H9 (cell line): ENCODE measurements at places on chromosomes 2 and 18. TPM values are rescaled to one million over a fixed set of nuclear protein-coding genes. Genes with fewer than 3 reads are reported as not detected.

Gene IL37
- total RNA-seq, result 0.55 TPM in 1 of 2 replicates, not detected in the other

Gene KCNG3
- 16.5 and 17.0 TPM in 2 replicates for total RNA-seq

GRCh38 chr18:55166260-55166598 is 207.0 kb upstream of the CCDC68 start:
- no peaks in the 10 kb centered on the region for H3K27me3 ChIP-seq
- H3K4me1 ChIP-seq, result no peaks in the 10 kb centered on the region
- no peak overlapping the region for H3K27ac ChIP-seq
- no peak for DNase-seq
- H3K36me3 ChIP-seq, result no peaks in the 10 kb centered on the region; the same call in 1 of the 2 replicates

Gene TMEM163
- 0.39 and 0.66 TPM in 2 replicates for total RNA-seq

Gene IL1B
- not detected in 2 replicates for total RNA-seq

GRCh38 chr2:38146275-38146906 is 70.4 kb upstream of the CYP1B1 start:
- H3K36me3 ChIP-seq, result no peaks in the 10 kb centered on the region
- DNase-seq, result peak; percentile 50
- H3K27ac ChIP-seq, result no peak overlapping the region
- H3K27me3 ChIP-seq, result no peaks in the 10 kb centered on the region
- peaks cover 4% of the 10 kb centered on the region; the same call in 1 of the 2 replicates for H3K4me1 ChIP-seq
- no peak overlapping the region for H3K4me3 ChIP-seq

DNA sequence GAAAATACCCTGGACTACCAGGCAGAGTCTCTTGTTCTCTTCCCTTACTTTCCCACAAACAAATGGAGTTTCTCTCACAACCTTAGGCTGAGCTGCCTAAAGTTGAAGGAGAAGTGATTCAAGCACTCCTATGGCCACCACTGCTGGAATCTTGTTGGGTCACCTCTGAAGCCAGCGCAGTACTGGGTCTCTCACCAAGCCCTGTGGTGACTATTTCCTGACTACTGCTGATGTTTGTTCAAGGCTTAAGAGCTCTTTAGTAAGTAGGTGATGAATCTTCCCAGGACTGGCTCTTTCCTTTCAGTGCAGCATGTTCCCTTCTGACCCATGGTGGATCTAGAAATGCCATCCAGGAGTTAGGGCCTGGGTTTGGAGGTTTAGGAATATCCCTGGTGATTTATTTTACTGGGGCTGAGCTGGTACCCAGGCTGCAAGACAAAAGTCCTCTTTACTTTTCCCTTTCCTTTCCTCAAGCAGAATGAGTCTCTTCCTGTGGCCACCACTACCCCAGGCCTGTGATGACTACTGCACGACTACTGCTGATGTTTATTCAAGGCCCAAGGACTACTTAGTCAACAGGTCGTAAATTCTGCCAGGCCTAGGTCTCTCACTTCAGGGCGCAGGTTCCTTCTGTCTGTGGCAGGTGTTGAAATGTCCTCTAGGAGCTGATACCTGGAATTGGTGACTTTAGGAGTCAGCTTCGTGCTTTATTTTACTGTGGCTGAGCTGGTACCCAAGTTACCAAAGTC is 121.8 kb downstream of the SLC4A10 start:
- no peak overlapping the region for H3K27ac ChIP-seq
- DNase-seq, result no peak
- no peaks in the 10 kb centered on the region for H3K27me3 ChIP-seq
- H3K4me1 ChIP-seq, result no peaks in the 10 kb centered on the region
- no peak overlapping the region for H3K4me3 ChIP-seq

Gene C2orf42
- total RNA-seq, result 14.8 and 19.0 TPM in 2 replicates

Gene PROM2
- 3.1 and 4.0 TPM in 2 replicates for total RNA-seq

Gene SERPINB3
- total RNA-seq, result 1.7 TPM in 2 replicates

- peaks cover 30% of the 10 kb centered on the region for H3K36me3 ChIP-seq
- H3K4me1 ChIP-seq, result no peaks in the 10 kb centered on the region
- no peak overlapping the region for H3K4me3 ChIP-seq
Observed at GRCh38 chr2:31694444-31694843, 113.7 kb upstream of the SRD5A2 start.

DNA sequence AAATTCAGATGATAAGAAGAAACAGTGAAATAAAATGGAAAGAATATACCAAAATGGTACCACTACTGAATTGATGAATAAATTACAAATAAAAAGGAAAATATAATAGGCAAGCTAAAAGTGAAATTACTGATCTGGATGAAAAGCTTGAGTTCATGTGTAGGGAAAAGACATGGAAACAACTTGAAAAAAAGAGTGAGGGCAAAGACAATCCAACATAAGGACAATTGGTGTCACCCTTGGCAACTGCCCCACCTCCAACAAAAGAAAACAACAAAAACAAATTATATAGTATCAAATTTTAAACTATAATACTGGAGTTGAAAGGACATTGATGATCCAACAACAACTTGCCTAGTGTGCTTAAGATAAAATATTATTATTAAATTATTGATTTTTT is 37.6 kb downstream of the PPP1R1C start:
- no peak overlapping the region for H3K4me3 ChIP-seq
- no peak overlapping the region for H3K27ac ChIP-seq
- no peaks in the 10 kb centered on the region for H3K4me1 ChIP-seq
- no peak for DNase-seq
- no peaks in the 10 kb centered on the region for H3K27me3 ChIP-seq

- H3K36me3 ChIP-seq, result no peaks in the 10 kb centered on the region
- H3K27ac ChIP-seq, result no peak overlapping the region
- peaks cover 4% of the 10 kb centered on the region; the same call in 1 of the 2 replicates for H3K4me1 ChIP-seq
- DNase-seq, result no peak
- H3K4me3 ChIP-seq, result no peak overlapping the region
- no peaks in the 10 kb centered on the region for H3K27me3 ChIP-seq
Observed at GRCh38 chr2:136325844-136326331, 207.9 kb upstream of the CXCR4 start.

Gene FSIP2
- total RNA-seq, result 1.8 and 2.4 TPM in 2 replicates

Gene IL36B
- total RNA-seq, result not detected in 2 replicates

Gene DHX57
- total RNA-seq, result 27.5 and 32.0 TPM in 2 replicates

DNA sequence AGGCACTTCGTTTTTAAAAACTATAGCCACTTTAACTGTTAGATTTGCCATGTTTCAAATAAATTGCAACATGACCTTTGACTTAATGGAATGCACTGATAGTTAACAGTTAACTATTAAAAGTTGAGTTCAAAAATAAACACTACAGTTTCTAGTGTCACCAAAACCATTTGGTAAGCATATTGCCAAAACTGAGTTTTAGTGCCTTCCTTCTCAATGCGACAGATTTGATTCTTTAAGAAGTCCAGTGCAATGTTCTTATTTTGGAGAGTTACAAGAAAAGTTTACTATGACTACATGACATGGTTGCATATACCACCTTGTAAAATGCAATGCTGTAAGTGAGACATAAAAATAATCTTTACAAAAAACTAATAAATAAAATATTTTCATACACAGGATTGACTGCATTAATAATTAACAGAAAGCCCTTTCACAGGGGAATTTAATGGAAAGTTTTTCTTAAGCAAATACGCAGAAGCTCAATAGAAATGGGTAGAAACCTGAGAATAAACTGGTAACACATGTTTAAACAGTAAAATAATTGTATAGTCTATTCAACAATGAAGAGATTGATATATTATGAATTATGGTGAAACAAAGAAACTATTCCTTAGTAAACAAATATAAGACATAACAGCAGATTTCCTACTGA is 53.8 kb downstream of the GRB14 start:
- H3K27ac ChIP-seq, result no peak overlapping the region
- no peaks in the 10 kb centered on the region for H3K4me1 ChIP-seq
- H3K4me3 ChIP-seq, result no peak overlapping the region
- no peaks in the 10 kb centered on the region for H3K27me3 ChIP-seq
- DNase-seq, result no peak

DNA sequence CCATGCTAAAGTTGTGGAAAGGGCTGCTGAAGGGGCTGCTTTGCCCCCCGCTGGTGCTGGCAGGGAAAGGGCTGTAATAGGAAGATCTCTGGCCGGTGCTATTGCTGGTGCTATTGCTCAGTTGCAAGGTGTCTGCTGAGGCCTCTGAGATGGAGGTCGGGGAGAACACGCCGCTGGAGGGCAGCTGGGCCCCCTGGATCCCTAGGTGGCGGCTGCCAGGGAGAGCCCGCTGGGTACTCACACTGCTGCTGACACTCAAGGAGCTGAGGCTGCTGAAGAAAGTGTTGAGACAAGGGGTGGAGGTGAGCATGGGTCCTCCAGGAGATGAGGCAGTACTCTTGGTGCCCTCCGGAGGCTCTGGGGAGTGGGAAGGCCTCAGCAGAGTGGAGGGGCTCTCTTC is 4.2 kb downstream of the FOXI3 start:
- H3K4me3 ChIP-seq, result peak overlapping the region; percentile 21; the same call in 1 of the 2 replicates
- H3K4me1 ChIP-seq, result 0 out of 2 replicates have a peak, but pooled peaks cover 2% of the 10 kb centered on the region
- DNase-seq, result no peak

Gene DSG4
- not detected in 2 replicates for total RNA-seq

DNA sequence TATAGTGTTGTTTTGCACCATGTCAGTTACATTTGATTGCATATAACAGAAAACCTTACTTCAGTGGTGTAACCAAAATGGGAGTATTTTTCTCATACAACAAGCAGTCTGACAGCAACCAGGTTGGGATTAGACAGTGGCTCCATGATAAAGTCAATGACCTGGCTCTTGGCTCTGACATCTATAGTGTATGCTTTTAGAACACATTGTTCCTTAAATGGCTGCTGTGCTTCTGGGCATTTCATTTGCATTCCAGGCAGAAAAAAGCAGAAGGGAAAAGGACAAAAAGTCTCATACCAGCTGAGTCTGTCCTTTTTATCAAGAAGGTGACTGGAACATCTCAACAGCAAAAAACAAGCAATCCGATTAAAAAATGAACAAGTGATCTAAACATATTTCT is 10.2 kb downstream of the MERTK start:
- H3K4me1 ChIP-seq, result no peaks in the 10 kb centered on the region
- no peak overlapping the region for H3K4me3 ChIP-seq
- H3K27ac ChIP-seq, result no peak overlapping the region

DNA sequence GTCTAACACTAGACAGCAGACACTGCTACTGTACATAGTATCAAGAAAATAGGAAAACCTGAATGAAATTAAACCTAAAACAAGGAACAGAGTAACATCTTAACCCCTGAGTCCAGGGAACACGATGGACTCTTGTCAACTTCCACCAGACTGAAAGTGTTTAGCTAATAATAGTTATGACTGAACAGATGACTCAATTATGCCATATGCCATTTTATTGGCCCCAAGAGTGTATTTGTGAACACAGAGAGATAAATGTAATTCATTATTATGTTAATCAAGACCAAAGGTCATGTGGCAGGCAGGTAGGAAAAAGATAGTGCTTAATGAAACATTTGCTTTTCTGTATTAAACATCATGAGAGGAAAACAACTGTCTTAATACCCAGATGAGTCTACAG is 58.0 kb downstream of the NYAP2 start:
- no peaks in the 10 kb centered on the region for H3K27me3 ChIP-seq
- no peak overlapping the region for H3K4me3 ChIP-seq
- H3K4me1 ChIP-seq, result peaks cover 4% of the 10 kb centered on the region; the same call in 1 of the 2 replicates
- no peaks in the 10 kb centered on the region for H3K36me3 ChIP-seq
- no peak overlapping the region for H3K27ac ChIP-seq

Gene CPS1
- total RNA-seq, result 12.4 and 14.2 TPM in 2 replicates

DNA sequence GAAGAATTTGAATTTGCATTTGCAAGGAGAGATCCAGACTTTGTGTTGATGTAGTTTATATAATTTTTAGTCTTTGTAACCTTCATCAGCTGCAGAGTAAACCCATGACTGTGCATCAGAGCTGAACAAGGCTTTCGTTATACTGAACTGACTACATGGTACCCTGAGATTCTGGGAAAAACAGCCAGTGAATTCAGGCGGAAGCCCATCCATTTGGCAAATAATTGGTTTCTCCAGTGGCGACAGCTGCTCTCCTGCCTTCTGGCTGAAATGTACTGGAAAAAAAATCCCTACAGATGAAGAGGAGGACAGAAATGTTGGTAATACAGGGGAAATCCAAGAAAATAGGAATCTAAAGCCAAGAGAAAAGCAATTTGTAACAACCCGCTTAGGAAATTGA is 657.5 kb upstream of the CDH7 start:
- no peak overlapping the region for H3K4me3 ChIP-seq
- no peaks in the 10 kb centered on the region for H3K27me3 ChIP-seq
- no peaks in the 10 kb centered on the region for H3K36me3 ChIP-seq

- no peak overlapping the region for H3K4me3 ChIP-seq
- H3K27ac ChIP-seq, result no peak overlapping the region
- DNase-seq, result peak; percentile 62
- no peaks in the 10 kb centered on the region for H3K27me3 ChIP-seq
- H3K36me3 ChIP-seq, result no peaks in the 10 kb centered on the region
Observed at GRCh38 chr2:20241973-20242726, 17.2 kb upstream of the SDC1 start.

DNA sequence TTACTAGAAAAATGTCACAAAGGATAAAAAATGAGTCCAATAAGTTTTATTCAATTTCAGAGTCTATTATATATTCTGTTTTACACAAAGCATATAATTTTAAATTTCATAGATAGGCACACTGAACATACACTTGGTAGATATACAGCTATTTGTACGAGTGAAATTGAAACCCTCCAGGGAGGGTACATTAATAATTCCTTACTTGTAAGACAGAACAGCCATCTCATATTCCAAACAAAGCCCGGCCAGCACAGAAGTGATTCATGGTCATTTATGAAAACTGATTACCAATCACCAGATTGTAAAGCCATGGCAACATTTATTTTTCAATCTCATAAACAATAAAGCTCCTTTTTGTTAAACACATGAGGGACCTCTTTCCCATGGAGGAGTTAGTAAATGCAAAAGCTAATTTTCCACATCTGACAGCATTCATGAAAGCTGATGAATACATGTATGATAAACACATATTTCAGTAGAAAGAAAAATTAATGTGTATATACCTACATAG is 190.6 kb downstream of the TDRD15 start:
- H3K4me1 ChIP-seq, result no peaks in the 10 kb centered on the region; the same call in 1 of the 2 replicates
- DNase-seq, result no peak
- H3K27me3 ChIP-seq, result no peaks in the 10 kb centered on the region
- no peak overlapping the region for H3K4me3 ChIP-seq
- H3K36me3 ChIP-seq, result no peaks in the 10 kb centered on the region
- no peak overlapping the region for H3K27ac ChIP-seq

Gene PRKAG3
- not detected in 2 replicates for total RNA-seq

Gene ESPNL
- 0.17 and 0.37 TPM in 2 replicates for total RNA-seq

Gene ITGA4
- 1.3 and 1.5 TPM in 2 replicates for total RNA-seq

DNA sequence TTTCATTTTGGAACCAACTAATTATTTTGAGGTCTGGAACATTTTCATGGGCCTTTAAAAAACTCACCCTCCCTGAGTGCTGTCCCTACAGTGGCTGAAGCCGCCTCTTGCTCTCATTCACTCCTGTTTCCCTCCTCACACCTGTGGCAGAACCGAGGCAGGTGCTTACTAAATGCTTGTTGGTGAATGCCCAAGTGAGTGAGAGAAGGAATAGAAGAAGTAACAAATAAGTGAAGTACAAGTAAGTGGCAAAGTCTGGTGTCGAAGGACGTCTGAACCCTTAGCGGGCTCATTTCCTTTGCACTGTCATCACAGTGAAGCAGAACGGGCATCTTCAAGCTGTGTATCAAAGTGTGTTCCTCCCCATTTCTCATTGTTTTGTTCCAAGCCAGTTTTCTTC is 135.2 kb downstream of the RHBDD1 start:
- no peaks in the 10 kb centered on the region for H3K27me3 ChIP-seq
- no peak overlapping the region for H3K4me3 ChIP-seq
- DNase-seq, result no peak
